ENCODE measurements at places on chromosomes 11 and 22.
A peak's percentile ranks its signal among the peaks of the same experiment; 100 is the strongest.

DNA sequence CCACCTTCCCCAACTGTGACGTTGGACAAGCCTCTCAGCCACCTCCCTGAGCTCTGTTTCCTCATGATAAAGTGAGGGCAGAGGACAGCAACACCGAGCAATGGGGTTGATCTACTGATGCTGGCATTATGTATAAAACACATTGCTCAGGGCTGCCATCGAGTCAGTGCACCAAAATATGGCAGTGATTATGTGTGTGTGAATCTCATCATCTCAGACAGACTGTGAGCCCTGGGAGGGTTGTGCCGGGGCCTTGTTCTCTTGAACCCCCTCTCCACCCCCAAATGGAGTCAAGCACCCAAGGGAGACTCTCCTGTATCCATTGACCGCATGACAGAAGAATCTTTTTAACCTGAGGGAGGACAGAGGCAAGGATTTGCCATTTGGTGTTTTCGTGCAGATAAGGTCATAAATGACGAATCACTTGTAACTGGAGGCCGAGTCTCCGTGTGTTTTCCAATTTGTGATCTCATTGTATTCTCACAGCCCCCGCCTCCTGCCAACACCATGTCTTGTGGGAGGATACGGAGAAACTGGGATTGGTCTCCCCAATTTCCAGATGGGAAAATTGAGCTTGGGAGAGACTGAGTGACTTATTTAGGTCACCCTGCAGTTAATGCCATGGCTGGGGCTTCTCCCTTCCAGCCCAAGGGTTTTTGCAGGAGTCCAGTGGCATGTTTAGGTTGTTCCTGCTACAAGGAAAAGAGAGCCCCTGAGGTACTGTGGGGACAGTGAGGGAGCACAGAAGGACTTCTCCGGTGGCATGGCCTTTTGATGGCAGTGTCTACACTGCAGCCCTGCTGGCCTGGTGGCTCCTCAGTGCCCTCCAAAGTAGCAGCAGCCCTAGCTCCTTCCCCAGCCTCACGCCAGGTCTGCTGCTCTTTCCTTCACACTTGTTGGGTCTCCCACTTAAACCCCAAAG, 52.4 kb downstream of the CHRDL2 start:
- DNase-seq: no peak

- peak; percentile 59 for DNase-seq
Observed at GRCh38 chr22:33302049-33302545, 243.9 kb upstream of the SYN3 start.

DNA sequence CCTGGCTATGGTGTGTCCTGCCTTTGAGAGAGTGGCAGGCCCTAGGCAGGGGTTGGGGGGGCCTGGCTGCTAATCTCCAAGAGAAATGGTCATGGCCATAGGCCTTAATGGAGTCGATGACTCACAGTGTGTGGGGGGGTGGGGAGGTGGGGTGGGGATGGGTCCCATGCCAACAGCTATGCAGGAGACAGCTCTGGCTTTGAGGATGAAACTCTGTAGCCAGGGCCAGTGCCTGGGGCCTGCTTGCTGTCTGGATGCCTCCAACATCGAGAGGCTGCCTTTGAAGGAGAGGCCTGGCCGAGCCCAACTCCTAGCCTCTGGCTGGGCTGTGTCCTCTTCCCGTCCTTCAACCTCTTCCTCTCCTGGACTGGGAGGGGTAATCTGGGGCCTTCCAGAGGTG, 23.9 kb upstream of the TSPAN18 start:
- no peak for DNase-seq

DNA sequence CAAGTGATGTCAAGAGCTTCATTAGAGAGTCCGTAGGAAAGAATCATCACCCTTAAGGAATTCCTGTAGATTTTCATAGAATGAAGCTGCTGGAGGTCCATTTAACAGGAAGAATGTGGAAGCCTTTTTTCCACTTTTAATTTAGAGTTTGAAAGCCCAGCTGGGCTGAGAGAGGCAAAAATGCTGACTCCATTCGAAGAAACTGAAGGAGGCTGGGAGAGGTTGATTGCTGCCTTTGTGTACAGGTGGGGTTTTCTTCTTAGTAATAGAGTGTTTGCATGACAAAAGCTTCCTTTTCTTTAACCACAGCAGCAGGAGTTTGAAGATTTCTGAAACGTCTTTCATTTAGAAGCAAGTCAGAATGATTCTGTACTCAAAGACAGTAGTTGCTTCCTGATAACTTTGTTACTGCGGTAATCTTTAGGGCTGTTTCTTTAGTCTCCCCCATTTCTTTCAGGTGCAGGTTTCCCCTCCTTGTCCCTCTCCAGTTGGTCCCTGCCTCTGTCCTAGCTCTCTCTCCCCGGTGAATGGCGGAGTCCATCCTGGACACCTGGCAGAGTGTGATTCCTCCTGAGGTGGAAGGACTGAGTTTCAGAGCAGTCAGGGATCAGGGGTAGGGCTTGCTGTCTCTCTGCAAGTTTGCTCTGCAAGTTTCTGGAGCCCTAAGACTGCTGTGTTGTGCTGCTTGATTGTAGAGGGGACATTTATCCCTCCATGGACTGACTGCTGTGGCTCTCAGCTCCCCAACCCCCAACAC, 166.2 kb downstream of the LDLRAD3 start:
- DNase-seq: no peak

- DNase-seq: no peak
Observed at GRCh38 chr11:73766763-73767162, 5.9 kb upstream of the RAB6A start.

DNA sequence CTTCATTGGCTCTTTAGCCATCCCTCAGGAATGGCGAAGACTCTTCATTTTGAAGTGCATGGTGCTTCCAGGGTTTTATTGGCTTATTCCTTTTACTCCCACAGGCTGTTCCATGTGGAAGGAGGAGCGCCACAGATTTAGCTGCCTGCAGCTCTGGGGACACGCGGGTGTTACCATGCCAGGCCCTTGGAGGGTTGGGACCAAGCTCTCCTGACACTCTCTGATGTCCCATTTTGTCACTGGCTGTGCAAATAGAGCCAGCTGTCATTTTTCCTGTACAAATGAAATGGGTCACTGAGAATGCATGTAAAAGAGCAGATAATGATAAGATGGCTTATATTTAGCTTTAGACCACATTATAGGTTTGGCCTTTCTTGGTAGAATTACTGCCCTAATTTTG, 9.2 kb downstream of the THYN1 start:
- DNase-seq: no peak

GRCh38 chr11:400241-400689, 6.3 kb downstream of the PKP3 start:
- DNase-seq: no peak

DNA sequence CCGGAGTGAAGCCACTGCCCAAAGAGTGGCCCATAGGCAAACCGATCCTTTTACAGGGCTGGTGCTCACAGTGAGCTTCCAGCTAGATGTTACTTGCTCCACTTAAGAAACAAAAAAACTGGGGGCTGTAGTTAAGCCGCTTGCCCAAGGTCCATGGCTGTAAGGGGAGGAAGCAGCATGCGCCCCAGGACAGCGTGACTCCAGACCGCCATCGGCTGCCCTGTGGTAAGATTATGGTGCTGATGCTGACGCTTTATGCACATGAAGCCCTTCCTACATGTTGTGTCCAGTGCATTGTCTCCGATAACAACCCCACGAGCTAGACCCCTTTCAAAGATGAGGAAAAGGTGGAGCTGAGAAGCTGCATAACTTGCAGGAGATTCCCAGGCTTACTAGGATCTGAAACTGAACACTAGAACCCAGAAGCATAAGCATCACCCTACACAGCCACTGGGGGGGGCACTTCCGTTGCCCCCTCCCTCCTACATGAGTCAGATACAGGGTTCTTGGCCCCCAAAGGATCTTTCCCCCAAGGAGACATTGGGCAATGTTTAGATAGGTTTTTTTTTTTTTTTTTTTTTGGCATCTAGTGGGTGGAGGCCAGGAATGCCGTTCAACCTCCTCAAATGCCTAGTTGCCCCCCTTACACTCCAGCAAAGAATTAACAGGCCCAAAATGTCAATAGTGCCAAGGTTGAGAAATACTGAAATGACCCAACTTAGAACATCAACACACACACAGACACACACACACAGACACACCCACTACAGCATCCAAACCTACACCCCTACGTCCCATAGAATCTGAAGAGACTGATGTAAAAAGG, 53.9 kb downstream of the MN1 start:
- no peak for DNase-seq

- no peak for DNase-seq
Observed at GRCh38 chr11:88068848-88069554, 106.2 kb downstream of the RAB38 start.

- no peak for DNase-seq
Observed at GRCh38 chr22:33389936-33390335, 331.8 kb upstream of the SYN3 start.

DNA sequence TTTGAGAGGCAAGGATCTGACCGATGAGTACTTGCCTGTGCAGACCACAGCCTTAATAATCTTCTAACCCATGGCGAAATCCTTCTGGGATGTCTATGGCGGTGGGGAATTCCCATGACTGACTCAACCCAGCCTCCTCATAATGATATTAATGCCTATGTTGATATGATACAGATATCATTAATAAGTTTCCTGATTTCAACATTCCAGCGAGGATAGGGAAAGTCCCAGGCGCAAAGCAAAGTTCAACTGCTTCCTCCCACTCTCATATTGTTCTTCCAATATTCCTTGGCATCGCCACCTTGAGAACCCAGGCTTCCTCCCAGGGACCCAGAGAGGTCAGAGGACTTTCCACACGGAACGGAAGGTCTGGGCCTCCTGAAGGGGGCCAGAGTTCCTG, 110.3 kb upstream of the TMEM45B start:
- DNase-seq: no peak

DNA sequence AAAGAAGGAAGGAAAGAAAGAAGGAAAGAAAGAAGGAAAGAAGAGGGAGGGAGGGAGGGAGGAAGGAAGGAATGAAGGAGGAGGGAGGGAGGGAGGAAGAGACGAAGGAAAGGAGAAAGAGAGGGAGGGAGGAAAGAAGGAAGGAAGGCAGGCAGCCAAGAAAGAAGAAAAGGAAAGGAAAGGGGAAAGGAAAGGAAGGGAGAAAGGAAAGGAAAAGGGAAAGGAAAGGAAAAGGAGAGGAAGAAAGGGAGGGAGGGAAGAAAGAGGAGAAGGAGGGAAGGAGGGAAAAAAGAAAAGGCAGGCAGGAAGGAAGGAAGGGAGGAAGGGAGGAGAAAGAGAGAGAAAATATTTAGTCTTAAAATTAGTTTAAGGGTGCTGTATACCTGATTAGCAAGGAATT, 704.1 kb downstream of the LUZP2 start:
- DNase-seq: no peak

- no peak for DNase-seq
Observed at GRCh38 chr11:124976531-124976930, 22.5 kb downstream of the CCDC15 start.

DNA sequence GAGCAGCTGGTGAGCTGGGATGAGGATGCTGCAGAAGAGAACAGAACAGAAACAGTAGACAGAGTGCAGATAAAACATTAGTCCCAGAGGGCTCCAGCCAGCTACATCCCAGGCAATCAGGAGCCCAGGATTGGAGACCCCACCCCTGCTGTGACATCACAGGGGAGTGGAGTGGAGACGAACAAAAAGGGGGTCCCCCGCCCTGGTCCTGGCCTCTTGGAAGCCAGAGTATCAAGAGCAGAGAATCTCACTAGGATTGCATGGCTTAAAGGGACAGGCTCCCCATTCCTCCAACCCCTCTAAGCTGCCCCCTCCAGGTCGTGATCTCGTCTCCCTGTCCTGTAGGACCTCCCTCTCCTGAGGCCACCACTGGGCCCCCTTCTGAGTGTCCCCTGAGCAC, at the start of gene P2RX3:
P2RX3 (plus strand) TSS at position 211 of the 400 bp plus-strand sequence. CDS start 199 bp downstream, outside the sequence.
- DNase-seq: no peak

- no peak for DNase-seq
Observed at GRCh38 chr11:61731952-61732675, 20.3 kb upstream of the MYRF start.

DNA sequence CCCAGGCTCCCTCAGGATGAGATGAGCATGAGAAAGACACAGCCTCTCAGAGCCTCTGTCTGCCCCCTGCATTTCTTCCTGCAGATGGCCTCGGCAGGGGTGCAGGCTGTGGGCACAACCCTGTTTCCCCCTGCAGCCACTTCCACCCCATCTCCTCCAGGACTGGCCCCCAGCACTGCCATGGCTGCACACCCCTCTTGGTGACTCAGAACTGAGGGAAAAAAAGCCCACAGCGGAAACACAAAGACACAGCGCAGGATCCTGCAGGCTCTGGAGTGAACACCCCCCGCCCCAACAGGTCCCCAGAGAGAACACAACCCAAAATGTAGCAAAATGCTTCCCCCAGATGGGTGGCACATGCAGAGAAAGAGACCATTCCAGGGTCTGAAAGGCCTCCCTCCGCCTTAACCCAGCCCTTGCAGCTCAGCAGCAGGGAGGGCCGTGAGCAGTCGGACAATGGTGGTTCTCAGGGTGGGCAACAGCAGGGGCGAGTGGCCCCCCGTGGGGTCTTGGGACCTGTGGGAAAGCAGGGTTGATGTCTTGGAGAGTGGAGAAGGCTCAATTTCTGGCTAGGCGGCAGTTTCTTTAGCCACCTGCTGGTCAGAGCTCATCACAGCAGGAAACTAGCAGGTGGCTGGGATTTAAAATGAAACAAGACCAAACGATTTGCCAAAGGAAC, 8.0 kb downstream of the TUBGCP6 start:
- DNase-seq: no peak

DNA sequence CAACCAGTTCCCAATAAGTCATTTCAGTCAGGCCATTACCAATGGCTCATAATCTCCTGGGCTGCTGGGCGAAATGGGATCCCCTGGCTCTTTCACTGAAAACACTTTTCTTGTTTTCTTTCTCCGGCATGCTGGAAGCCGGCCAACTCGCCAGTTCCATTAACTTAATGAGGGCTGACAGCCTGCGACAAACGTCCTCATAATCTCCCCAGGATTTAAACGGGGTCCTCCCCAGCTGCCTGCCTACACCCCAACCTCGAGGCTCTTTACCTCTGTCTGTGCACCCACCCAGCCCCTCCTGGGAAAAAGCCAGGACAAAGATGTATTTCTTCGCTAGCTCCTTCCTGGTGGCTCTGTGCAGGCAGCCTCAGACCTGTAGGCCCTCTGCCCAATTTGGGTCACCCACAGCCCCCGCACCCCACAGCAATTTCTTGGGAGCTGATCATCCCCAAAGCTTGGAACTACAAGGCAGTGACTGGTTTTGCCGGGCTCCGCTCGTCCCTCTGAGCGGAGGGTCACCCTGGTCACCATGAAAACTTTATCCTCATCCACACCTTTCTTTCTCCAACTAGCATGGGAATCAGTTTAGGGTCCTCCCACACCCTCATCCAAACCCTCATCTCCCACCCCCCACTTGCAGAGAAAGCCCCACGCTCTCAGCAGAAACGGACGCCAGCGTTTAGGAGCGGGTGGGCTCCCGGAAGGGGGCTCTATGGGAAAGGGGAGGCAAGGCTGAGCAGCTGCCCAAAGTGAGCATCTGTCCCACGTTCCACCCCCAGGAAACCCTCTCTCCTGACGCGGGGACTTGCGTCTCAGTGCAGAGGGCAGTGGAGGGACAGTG, 51.1 kb upstream of the KCNQ1OT1 start:
- no peak for DNase-seq

DNA sequence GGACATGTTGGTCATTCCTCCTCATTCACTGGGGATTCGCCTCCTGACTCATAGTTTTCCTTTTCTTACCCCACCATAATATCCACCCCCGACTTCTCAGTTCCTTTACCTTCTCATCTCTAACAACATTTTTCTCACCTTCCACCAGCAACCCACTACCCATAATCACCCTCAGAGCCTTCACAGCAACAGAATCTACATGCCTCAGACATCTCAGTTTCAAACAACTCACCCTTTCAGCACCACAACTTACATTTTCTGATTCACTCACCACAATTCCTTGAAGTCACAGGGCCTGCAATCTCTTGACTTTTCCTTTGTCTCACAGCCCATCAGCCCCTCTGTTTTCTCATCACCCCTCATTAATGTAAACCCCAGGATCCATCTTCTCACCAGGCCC, 2.3 kb upstream of the MTNR1B start:
- DNase-seq: no peak

- DNase-seq: no peak
Observed at GRCh38 chr22:29320546-29320945, 5.0 kb upstream of the RASL10A start.
